Neuronal stem cell (in vitro differentiated cells): ENCODE measurements at places on chromosomes 7 and 10.

DNA sequence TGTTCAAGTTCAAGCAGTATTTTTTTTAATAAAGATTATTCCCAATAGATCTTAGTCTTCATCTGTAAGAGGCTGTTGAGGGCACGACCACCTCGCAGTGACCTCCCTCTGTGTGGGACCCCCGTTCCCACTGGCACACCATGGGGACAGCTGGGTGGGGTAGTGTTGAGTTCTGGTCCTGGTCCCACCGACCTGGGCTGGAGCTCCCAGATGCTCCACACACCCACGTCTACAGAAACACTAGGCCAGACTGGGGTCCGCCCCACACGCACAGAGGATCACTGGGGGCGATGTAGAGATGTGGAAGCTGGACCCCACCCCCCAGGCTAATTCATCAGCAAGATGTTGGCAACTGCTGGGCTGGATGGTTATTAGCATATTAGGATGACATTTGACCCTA lies 623.6 kb downstream of the PTPRN2 start:
- no peaks in the 10 kb centered on the region for H3K27me3 ChIP-seq
- H3K4me3 ChIP-seq: no peak overlapping the region

GRCh38 chr7:94030634-94031033 lies 26.5 kb upstream of the BET1 start:
- H3K36me3 ChIP-seq: no peaks in the 10 kb centered on the region
- no peaks in the 10 kb centered on the region for H3K27me3 ChIP-seq
- H3K27ac ChIP-seq: no peak overlapping the region
- no peak for DNase-seq
- no peaks in the 10 kb centered on the region for H3K4me1 ChIP-seq

- DNase-seq: no peak
- no peak overlapping the region for H3K27ac ChIP-seq
- H3K27me3 ChIP-seq: no peaks in the 10 kb centered on the region
- no peaks in the 10 kb centered on the region for H3K36me3 ChIP-seq
- H3K4me3 ChIP-seq: no peak overlapping the region
Measured at GRCh38 chr7:87671-88070, 104.7 kb upstream of the FAM20C start.

DNA sequence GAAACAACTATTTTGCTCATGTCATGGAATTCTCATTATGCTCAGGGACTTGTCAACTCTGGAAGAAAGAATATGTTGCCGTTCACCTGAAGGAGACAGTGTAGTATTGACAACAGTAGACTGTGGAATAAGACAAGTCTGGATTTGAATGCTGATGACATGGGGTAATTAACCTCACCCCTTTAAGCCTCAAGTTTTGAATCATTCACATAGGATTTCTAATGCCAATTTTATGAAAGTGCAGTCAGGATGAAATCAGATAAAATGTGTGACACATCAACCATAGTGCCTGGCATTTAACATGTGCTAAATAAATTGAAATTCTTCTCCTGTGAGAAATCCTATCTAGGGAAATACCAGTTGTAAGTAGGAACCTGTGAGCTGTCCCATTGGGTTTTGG lies 305.8 kb downstream of the KIF20B start:
- H3K36me3 ChIP-seq: no peaks in the 10 kb centered on the region
- no peak for DNase-seq
- H3K27ac ChIP-seq: no peak overlapping the region
- no peak overlapping the region for H3K4me3 ChIP-seq
- no peaks in the 10 kb centered on the region for H3K4me1 ChIP-seq

DNA sequence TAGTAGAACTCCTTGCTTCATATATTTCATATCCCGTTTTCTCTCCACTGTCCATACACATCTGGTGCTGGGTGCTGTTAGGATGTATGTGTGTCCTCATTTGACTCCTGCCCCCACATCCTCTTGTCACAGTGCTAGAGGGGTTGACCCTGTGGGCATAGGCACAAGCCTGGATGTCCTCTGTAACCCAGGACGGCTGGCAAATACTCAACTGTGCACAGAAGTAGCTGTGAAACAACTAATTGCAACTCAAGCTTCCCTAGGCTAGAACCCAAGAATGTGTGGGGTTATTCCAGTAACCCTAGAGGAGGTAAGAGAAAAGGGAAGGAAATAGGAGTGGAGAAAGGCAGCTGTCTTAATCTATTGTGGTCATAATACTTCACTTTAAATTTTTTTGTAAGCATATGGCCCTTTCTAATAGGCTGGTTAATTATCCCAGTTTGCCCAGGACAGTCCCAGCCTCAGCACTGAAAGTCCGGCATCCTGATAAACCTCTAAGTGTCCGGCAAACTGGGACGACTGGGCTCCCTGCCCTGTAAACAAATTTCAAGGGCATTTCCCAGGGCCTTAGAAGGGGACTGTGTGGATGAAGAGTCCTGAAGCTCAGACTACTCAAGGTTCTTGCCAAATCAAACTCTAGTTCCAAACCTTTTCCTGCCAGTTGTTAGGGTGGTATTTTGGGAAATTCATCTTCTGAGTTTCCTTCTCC lies 283.2 kb upstream of the CELF2 start:
- no peak for DNase-seq
- no peak overlapping the region for H3K4me3 ChIP-seq
- H3K4me1 ChIP-seq: no peaks in the 10 kb centered on the region
- H3K27me3 ChIP-seq: no peaks in the 10 kb centered on the region

GRCh38 chr10:86357041-86357440 lies 9.6 kb downstream of the GRID1 start:
- H3K36me3 ChIP-seq: no peaks in the 10 kb centered on the region
- H3K4me1 ChIP-seq: no peaks in the 10 kb centered on the region
- peaks cover 3% of the 10 kb centered on the region for H3K27me3 ChIP-seq
- no peak for DNase-seq
- no peak overlapping the region for H3K27ac ChIP-seq

DNA sequence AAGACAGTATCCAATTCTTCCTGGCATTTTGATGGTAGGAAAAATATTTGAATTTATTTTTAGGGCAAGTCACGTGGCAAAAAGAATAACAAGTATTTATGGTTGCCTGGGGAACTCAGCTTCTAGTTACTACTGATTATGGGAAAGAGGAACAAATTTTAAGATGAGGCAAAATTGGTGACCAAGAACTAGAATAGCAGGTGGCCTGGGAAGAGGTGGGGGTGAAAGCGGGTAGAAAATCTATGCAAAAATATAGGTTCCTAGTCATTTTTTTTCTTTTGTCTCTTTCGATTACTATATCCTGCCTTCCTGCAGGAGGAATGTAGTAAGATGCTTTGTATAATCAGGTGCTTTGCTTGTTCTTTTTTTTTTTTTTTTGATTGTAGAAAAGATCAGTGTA lies 27.8 kb downstream of the ENTPD1 start:
- no peaks in the 10 kb centered on the region for H3K27me3 ChIP-seq
- H3K4me3 ChIP-seq: no peak overlapping the region
- H3K36me3 ChIP-seq: no peaks in the 10 kb centered on the region
- no peak overlapping the region for H3K27ac ChIP-seq
- no peaks in the 10 kb centered on the region for H3K4me1 ChIP-seq

GRCh38 chr7:38163671-38164070 lies 14.4 kb upstream of the STARD3NL start:
- H3K4me3 ChIP-seq: no peak overlapping the region
- DNase-seq: no peak
- H3K4me1 ChIP-seq: no peaks in the 10 kb centered on the region
- no peaks in the 10 kb centered on the region for H3K36me3 ChIP-seq

DNA sequence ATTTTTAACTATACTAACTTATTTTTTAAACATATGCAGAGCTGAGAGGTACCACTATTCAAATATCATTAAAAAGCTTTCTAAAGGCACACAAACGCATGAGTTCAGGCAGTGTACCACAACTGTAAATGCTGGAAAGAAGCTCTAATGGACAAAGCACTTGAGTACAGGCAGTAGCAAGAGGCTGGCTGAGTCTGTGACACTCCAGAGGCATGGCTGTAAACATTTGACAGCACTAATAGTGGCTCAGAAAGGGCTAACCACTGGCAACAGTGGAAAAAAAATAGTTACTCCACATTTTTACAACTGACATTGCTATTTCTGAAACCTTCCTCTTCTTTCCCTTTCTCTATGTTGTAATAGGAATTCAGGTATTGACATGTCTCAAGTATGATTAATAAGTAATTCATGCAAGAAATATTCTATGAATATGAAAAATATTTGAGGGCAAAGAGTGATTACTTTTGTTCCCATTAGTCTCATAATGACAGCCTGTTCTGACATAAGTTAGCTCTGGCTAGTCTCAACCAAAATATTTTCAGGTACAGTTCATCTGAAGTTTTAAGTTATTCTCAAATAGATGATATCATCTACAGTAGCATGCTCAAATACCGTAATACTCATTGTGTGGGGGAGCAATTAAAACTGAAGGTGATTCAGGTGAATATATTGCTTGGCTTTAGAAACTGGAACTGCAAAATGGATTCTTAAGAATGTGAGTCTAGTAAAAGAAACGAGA lies 324.0 kb upstream of the POT1 start:
- no peak for DNase-seq
- H3K4me1 ChIP-seq: peaks cover 3% of the 10 kb centered on the region
- no peak overlapping the region for H3K4me3 ChIP-seq
- H3K36me3 ChIP-seq: no peaks in the 10 kb centered on the region
- no peaks in the 10 kb centered on the region for H3K27me3 ChIP-seq

DNA sequence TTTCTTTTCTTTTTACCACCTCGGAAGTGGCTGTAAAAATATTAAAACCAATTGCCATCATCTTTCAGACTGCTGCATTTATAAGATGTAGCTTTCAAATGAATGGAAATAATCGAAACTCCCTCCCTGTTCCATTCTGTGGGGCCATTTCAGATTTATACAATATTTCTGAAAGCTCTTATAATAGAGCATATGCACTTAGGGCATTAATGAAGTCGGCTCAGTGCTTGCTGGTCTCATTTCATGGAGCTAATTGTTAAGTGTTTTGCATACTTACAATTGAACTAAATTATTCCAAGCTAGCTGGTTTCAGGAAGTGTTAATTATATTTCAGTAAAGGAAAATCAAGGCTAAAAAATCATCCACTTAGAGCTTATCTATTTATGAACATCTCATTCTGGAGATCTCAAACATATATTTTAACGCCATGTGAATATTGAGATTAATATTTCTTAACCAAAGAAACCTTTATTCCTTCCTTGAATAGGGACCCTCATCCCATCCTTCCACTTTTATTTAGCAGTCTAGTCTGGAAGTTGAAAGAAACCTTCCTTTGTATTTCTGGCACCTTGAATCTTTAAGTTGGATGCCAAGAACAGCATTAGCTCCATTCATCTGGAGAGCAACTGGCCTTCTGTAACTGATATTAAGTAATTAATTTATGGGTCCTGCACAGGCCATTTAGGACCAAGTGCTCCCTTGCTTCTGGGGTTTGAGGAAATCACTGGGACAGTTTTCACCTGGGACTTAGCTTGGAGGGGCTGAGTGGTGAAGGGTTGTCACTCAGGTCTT lies 45.1 kb downstream of the RPS24 start:
- no peak overlapping the region for H3K27ac ChIP-seq
- H3K27me3 ChIP-seq: peaks cover 15% of the 10 kb centered on the region
- H3K4me3 ChIP-seq: no peak overlapping the region
- no peaks in the 10 kb centered on the region for H3K36me3 ChIP-seq

DNA sequence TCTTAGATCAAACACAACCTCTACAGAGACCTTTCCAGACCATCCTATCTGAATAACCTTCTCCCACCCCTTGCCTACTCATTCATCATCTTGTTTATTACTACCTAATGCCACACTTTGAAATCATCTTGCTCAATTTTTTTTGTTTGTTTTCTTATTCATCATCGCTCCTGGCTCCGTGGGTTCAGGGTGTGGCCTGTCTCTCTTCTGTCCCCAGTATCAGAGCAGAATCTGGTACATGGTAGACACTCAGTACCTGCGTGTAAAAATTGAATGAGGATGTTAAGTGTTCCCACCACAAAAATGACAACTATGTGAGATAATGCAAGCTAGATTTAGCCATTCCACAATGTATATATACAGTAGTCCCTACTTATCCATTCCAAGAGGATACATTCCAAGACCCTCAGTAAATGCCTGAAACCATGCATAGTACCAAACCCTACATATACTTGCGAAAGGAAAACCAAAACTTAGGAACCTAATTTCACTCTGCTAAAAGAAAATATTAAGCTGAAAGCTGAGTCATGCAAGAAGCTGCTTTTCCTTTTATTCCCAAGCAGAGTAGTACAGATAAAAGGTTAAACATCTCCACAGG lies 72.1 kb upstream of the SEC61G start:
- DNase-seq: no peak
- H3K27ac ChIP-seq: no peak overlapping the region

GRCh38 chr10:117928281-117928680 lies 118.5 kb downstream of the RAB11FIP2 start:
- no peak for DNase-seq
- H3K27ac ChIP-seq: no peak overlapping the region
- H3K4me3 ChIP-seq: no peak overlapping the region
- H3K27me3 ChIP-seq: peaks cover 3% of the 10 kb centered on the region

DNA sequence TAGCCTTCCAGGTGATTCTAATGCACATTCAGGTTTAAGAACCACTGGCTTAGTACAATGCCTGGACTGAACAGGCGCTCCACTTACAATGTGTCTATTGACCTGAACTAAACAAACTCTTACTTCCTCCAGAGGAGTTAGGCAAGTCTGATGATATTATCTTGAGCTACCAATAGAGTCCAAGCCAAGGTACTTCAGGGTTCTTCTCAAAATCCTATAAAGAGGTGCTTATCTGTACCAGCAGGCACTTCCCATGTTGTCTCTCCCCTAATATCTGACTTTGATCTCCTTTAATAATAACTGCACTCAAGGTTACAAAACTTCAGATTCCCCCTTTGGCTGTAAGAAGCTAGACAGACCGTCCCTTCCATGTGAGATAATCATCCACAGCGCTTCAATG lies 157.0 kb upstream of the SVIL start:
- H3K4me1 ChIP-seq: no peaks in the 10 kb centered on the region
- DNase-seq: no peak

GRCh38 chr7:141588912-141589311 lies 37.7 kb downstream of the AGK start:
- no peaks in the 10 kb centered on the region for H3K27me3 ChIP-seq
- peaks cover 3% of the 10 kb centered on the region for H3K4me1 ChIP-seq
- no peak overlapping the region for H3K4me3 ChIP-seq
- no peak for DNase-seq

DNA sequence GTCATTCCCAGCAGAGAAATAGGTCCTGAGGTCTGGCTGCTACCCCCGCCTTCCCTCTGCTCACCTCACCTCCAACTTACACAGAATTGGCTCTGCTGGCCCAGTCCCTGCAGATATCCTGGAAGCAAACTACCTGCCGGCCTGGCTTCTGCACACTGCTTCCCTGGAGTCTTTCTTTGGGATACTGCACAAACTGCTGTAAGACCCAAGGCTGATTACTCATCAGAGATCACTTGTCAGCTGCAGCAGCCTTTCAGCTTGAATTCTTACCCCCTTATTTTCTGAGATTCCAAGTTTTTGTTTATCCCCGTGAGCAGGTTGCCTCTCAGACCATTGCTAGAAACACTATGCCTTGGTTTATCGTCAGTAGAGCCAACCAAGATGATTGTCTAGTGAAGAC lies 426.4 kb downstream of the PHTF2 start:
- no peaks in the 10 kb centered on the region for H3K27me3 ChIP-seq
- no peak overlapping the region for H3K27ac ChIP-seq
- no peaks in the 10 kb centered on the region for H3K36me3 ChIP-seq
- no peaks in the 10 kb centered on the region for H3K4me1 ChIP-seq
- H3K4me3 ChIP-seq: no peak overlapping the region
- no peak for DNase-seq

GRCh38 chr7:27194686-27195379 lies 5.1 kb downstream of the HOXA13 start:
- H3K27ac ChIP-seq: no peak overlapping the region
- peaks cover 96% of the 10 kb centered on the region for H3K27me3 ChIP-seq
- H3K4me1 ChIP-seq: no peaks in the 10 kb centered on the region
- DNase-seq: no peak
